ENCODE measurements at places on chromosomes 2 and 18.

- no peak for DNase-seq
Measured at GRCh38 chr2:222451224-222451674, 26.9 kb downstream of the SGPP2 start.

GRCh38 chr2:143390171-143390570 is 261.0 kb downstream of the ARHGAP15 start:
- no peak for DNase-seq

DNA sequence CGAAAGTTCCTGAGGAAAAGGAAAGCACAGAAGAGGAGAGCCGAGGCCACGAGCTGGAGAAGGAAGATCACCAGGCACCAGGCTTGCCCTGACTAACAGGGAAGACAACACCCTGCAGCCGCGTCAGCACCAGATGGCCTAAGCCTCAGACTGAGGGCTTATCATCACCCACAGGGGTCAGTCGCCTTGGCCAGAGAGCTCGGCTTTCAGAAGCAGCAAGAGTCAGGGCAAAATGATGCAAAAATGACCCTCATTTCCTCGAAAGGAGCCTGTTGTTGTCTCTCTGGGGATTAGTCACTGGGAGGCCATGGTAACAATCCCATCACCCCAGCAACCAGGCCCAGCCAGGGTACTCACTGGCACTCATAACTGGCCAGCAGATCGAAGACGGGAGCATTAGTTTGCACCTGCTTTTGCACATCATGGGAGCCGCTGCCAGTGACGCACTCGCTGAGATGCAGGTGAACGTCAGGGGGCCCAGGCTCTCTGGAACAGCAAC is 42.7 kb upstream of the ZFP36L2 start:
- no peak for DNase-seq

GRCh38 chr2:217797165-217797564 is 205.6 kb downstream of the TNS1 start:
- DNase-seq = no peak

- DNase-seq = no peak
Measured at GRCh38 chr2:16881122-16881521, 215.5 kb upstream of the CYRIA start.

DNA sequence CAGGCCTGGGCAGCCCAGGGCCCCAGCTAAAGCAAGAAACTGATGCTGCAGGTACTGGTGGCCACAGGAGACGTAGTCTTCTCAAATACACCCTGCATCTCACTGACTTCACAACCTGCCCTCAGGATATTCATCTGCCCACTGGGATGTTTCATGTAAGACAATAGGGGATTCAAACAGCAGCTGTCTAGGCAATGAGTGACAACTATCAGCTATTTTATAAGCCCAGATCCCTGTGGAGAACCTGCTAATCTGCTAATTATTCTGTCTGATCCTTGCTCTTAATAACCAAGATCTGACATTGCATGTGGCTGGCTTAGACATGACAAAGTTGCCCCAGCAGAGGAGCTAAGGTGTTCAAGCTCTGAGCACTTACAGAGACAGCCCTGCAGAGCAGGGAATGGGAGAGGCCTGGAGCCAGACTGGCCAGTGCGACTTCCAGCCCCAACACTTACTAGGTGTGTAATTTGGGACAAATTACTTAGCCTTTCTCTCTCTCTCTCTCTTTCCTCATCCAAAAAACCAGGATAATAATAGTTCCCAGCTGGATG is 28.6 kb downstream of the SIGLEC15 start:
- no peak for DNase-seq

DNA sequence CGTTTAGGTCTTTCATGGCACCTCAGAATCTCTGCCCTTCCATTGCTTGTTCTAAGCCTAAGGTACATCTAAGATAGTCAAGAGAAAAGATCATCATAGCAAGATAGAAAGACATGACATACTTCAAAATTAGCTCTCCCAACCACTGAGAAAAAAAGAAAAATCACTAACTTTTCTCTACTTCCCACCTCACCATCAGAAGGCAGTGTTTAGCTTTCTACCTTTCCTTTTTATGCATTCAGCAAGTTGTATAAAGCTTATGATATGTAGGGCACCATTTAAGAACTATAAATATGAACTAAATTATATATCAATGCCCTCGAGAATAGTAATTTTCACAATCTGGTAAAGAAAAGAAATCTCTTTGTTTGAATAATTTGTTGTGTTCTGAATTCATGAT is 331.8 kb upstream of the VWC2L start:
- DNase-seq = no peak

- DNase-seq = no peak
Measured at GRCh38 chr2:167127135-167127534, 238.9 kb downstream of the XIRP2 start.

DNA sequence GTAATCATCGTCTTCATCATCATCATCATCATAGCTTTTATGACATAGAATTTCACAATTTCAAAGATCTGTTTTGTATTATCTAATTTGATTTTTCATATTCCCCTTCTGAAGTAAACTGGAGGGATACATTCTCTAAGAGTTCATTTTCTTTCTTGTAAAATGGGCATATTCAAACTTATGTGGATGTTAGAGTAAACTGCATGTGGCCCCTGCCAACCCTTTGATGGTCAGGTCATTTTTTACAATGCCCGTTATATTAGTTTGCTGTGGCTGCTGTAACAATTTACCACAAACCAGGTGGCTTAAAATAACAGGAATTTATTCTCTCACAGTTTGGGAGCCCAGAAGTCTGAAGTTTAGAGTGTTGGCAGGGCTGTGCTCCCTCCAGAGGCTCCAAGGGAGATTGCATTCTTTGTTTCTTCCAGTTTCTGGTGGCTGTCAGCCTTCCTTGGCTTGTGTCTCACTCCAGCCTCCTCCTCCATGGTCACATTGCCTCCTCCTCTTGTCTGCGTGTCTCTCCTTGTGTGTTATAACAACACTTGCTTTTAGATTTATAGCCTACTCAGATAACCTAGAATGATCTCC is 127.5 kb upstream of the MMADHC start:
- DNase-seq = no peak

DNA sequence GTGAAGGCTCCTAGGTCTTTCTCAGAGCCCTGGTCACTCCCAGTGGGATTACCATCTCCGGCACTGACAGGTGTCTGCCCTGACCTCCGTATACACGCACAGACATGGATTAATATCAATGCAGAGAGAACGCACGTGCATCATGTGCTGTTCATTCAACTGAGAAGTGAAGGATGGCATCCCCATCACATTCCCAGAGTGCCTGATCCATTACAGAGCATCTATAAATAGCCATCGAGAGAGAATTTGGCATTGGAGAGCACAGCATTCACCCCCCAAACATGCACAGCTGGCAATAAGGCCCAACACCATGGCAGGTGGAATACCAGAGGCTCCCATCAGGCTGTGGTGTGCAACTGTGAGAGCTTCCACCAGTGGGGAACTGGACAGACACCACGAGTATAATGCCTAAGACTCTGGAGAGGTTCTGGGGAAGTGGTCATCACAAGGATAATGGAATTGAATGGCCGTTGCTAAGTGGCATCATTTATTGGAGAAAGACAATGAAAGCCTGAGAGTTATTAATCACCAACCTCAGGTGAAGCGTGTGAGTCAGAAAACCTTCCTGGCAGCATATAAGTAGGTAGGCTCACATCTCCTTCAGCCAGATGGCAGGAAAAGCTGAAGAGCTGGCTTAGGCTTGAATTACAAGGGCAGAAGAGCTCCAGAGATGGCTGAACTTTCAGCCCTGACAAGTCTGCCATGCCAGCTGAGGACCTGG is 244.5 kb upstream of the ID2 start:
- no peak for DNase-seq

GRCh38 chr18:54769526-54770464 is 58.5 kb upstream of the RAB27B start:
- DNase-seq = no peak

GRCh38 chr2:215262741-215263362 is 49.0 kb upstream of the ATIC start:
- no peak for DNase-seq

DNA sequence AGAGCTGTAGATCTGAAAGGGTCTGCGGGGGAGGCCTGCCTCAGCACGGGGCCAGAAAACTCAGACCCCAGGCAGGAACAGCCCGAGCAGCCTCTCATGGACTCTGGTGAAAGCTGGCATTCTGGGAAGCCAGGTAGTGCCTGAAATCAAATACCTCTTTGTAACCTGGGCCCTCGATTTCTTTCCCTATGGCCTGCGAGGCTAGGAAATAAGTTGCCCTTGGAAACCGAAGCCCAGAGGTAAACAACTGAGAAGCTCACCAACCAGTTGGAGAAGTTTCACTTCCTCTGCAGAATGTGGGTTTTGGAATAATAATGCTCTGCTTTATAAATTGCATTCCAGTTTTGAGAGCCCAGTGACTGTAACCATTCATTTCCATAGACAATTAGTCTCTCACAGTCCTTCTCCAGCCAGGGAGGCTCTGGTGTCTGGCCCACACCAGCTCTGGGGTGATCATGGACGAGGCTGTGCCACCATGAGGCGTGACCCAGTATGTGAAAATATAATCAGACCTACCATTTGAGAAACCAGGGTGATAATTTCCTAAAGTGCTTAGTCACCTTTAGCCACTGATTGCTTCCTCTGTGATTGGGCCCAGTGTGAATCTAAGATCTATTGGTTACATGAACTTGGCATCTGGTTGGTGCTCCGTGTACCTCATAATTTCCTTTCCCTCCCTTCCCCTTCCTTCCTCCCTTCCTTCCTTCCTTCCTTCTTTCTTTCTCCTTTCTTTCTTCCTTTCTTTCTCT is 133.1 kb upstream of the PELI1 start:
- DNase-seq = no peak

DNA sequence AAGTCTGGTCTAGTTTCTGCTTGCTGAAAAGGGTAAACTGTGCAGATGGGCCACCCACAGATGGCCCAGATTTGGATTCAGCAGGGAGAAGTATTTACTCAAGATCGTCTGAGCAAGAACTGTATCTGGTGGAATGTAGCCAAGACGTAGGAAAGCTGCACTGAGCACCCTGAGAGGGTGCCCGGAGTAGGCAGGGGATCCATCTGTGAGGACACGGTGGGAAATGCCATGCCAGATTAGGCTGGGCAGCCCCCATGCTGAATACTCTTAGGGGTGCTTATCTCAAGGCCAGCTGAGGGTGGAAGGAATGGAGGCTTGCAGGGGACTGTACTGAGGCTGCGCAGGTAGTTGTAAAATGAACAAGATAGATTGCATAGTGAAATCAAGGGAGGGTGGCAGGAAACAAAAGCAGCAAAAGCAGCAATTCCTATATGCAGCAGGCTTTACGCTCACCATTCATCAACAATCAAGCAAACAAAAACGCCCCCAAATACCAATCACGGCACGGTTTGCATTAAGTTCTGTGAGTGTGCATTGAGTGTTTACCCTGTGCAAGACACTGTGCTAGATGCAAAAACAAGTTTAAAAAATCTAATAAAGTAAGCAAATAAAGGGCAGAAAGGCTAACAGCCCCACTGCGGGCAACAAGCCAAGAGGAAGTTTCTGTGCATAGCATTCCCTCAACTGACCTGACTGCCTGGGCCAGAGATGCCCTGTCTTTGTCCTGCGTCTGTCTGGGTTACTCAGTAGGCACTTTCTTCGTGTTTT is 32.2 kb upstream of the LPIN2 start:
- peak; percentile 7 for DNase-seq

DNA sequence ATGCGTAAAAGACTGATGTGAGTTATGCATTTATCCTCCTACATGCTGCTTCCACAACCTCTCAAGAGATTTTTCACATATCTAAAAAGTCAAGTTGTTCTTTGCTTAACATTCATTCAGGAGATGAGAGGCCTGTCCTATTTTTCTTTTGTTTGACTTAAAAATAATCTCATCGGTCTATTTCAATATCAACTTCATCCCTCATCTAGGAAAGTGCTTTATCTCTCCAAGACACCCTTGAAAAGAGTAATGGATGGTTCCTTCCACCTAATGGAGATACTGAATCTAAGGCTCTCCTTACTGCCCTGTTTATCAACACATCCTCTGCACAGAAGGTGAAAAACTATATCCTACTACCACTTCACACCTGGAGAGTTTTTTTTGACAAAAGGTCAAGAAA is 2.4 kb downstream of the NFE2L2 start:
- no peak for DNase-seq
